Naive B cell (primary cell): ENCODE measurements at places on chromosomes 7 and 10.

GRCh38 chr10:133378251-133379096 lies 588 bp upstream of the PAOX start:
- H3K27me3 ChIP-seq = no peaks in the 10 kb centered on the region
- H3K27ac ChIP-seq = no peak overlapping the region
- no peaks in the 10 kb centered on the region for H3K36me3 ChIP-seq
- H3K4me1 ChIP-seq = peaks cover 53% of the 10 kb centered on the region
- peak; percentile 54 for DNase-seq

DNA sequence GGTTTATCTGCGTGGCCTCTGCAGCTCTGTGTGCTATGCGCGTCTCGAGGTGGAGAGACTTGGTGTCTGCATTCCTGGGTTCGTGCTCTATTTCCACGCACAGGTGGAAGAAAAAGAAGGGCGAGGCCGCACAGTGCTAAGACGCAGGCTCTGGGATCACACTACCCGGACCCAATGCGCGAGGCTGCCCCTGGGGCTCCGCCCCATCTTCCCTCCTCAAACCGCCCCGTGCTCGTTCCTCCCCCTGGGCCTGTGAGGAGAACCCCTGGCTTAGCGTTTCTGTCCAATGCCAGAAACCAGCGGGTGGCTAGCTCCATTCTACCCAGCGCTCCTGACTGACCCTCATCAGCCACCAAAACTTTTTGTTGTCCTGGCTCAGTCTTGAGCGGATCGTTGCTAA lies 143.1 kb downstream of the DYNC2I1 start:
- no peak overlapping the region for H3K27ac ChIP-seq
- H3K4me1 ChIP-seq = no peaks in the 10 kb centered on the region
- no peaks in the 10 kb centered on the region for H3K36me3 ChIP-seq
- peaks cover 24% of the 10 kb centered on the region for H3K27me3 ChIP-seq
- H3K4me3 ChIP-seq = no peak overlapping the region

GRCh38 chr7:101985903-101986734 lies 168.7 kb downstream of the CUX1 start:
- H3K36me3 ChIP-seq = no peaks in the 10 kb centered on the region
- H3K27ac ChIP-seq = no peak overlapping the region
- no peaks in the 10 kb centered on the region for H3K27me3 ChIP-seq

DNA sequence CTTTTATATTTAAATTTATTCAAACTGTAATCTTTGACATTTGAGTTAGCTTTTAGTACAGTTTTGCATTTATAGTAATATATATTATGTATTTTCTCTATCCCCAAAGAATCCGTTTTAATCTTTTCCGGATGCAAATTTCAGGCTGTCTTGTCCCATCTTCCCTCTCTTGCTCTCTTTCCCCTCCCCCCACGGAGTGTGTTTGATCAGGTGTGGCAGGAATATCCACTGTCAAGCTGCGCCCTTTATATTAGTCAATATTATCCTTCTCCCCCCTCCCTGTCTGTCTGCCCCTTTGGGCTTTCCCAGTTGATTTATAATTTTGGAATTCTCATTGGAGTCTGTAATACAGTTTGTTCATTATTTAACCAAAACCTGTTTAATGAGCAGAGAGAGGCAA lies 19.0 kb downstream of the GBF1 start:
- H3K27me3 ChIP-seq = no peaks in the 10 kb centered on the region
- H3K27ac ChIP-seq = no peak overlapping the region

DNA sequence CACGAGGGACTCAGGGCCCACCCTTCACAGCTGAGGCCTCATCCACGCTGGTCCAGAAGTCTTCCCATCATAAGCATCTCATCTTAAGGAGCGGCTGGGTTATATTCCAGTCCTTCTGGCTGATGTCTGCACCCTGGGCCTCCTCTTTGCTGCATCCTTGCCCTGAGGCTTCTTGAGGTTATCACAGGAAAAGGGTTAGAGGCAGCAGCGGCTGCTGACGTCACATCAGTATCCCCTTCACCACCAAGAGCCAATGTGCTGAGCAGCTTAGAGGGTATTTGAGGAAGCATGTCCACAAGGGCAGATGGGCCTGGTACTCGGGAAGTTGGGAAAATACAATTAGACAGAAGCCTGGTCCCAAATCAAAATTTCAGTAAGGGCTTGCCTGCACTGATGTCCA lies 125.1 kb downstream of the PLXNA4 start:
- no peak overlapping the region for H3K27ac ChIP-seq
- DNase-seq = no peak
- no peaks in the 10 kb centered on the region for H3K36me3 ChIP-seq

DNA sequence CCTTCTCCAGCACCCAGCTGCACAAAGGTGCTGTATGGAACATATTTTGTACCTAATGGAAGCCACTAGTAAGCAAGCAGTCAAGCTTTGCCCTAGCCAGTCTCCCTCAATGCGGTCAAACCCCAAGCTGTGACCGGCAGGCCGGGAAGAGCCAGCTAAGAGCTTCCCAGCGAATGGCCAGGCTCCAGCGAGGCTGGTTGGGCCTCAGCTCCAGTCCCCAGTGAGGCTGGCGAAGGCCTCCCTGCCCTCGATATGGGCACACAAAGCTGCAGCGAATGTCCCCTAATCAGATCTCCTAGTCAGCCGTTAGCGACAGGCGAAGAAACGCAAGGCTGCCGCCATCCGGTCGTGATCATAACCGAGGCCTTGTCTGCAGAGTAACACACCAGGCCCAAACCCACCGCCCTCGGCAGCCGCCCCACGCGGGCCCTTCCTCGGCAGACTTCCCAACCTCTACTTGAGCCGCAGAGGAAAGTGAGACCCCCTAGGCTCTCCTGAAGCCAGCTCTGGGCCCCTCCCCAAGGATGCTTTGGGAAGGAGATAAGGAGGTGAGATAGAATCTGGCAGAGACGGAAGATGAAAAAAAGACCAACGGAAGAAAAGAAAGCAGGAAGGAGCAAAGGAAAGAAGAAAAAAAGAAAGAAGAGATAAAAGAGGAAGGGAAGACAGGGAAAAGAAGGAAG lies 3.1 kb upstream of the HOXA9 start:
- H3K27ac ChIP-seq = peak overlapping the region; percentile 64
- H3K4me3 ChIP-seq = peak overlapping the region; percentile 87
- H3K27me3 ChIP-seq = peaks cover 54% of the 10 kb centered on the region
- H3K36me3 ChIP-seq = peaks cover 4% of the 10 kb centered on the region
- peaks cover 28% of the 10 kb centered on the region for H3K4me1 ChIP-seq
